ENCODE measurements at places on chromosomes 5 and 9.

DNA sequence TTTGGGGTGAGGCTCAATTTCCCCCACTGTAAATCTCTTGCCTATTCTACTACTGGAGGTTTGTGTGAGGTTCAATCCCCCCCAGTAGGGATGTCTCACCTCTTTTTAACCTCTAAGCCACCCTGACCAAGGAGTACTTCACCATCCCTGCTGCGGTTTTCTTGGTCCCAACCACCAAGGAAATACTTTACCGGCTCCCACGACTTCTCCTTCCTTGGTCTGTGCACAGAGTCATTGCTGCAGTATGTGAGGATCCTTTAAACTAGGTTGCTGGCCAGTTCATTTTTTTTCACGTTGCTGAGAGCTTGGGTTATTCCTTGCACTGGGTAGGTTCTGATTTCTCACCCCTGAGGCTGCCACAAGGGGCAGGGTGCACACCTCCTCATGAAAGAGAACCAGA is 22.5 kb upstream of the HMGCS1 start:
- DNase-seq, result no peak

- no peak for DNase-seq
These were observed 108.2 kb downstream of the HTR1A start for GRCh38 chr5:63854076-63854475.

DNA sequence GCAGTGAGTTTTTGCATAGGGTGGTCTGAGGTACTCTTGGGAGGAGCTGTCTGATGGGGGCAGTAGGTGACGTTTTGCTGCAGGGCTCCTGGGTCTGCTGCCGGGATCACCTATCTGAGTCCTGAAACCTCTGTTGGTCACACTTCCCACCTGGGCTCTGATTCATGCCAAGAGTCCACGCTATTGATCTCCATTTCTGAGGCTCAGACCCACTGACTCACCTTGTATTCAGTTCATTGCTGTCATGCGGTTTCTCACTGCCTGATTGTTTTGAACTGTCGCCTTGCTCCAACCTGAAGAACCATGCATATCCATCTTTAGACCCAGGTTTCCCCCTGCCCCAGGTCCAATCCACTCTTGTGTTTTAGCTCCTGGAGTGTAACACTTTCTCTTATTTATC is 101.3 kb downstream of the NPR3 start:
- DNase-seq, result no peak

DNA sequence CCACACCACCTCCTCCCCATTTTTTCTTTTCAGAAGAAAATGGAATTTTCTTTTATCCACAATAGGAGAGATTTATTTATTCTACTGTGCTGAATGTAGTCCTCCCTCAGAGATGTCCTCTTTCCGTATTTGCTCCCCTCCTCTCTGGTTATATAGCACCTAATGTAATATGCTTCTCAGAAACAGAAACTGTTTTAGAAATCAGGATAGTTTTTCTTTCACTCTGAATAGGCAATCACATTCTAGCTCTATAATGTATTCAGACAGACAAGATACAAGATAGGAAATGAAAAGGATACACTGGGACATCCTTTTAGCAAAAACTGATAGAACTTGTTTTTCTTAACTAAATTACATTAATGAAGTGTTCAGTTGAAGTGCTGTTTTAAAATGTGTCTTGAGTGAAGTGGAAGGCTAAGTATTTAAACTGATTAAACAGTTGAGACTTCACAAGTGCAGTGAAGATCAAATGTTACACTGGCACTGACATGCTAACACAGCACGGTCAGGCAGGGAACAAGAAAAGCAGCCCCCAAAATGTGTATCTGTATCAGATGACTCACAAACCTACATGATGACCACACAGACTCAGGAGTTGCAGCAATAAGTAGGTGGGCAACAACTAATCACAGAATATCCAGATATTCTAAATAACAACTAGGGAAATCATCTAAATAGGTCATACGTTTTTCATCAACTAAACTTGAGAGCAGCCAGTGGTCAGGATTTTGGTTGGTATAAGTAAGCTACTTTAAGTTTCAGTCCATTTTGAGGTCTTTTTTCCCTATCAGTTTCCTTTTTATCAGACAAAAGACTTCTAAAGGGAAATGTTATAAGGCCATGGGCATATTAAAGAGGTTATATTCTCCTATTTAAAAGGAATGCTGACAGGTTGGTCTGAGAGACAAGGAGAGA is 260.4 kb downstream of the MLLT3 start:
- DNase-seq, result no peak
